ENCODE measurements at places on chromosomes 3 and 15. TPM values are rescaled to one million over a fixed set of nuclear protein-coding genes. Genes with fewer than 3 reads are reported as not detected.

The ZNF80 gene
- 0.44 TPM for total RNA-seq

The SLC28A2 gene
- not detected for total RNA-seq

DNA sequence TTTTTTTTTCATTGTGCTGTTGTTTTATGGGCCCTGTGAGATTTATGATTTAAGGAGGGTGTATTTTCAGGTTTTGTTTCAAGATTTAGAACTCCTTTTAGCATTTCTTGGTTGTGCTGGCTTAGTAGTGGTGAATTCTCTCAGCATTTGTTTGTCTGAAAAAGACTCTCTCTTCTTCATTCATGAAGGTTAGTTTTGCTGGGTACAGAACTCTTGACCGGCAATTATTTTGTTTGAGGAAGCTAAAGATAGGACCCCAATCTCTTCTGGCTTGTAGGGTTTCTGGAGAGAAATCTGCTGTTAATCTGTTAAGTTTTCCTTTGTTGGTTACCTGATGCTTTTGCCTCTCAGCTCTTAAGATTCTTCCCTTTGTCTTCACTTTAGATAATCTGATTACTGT is 46.9 kb downstream of the LYSMD4 start:
- no peak for DNase-seq
- H3K4me3 ChIP-seq: no peak overlapping the region
- H3K4me1 ChIP-seq: peaks cover 18% of the 10 kb centered on the region

DNA sequence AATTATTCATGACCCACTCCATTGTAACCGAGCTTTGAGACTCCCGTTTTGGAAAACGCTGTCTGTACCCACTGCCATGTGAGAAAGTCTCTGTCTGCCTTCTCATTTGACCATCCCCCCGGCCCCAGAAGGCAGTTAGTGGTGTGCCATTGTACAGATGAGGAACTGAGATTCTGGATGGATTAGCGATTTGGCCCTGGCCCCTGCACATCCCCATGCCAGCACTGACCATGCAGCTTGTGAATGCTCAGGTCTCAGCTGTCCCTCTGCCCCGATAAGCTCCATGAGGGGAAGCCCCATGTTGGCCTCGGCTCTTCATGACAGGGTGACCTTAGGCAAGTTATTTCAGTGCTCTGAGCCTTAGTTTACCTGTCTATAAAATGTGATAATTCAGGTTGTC is 153.0 kb upstream of the SMAD3 start:
- peaks cover 16% of the 10 kb centered on the region for H3K4me1 ChIP-seq
- no peak for DNase-seq
- H3K27ac ChIP-seq: no peak overlapping the region
- peaks cover 2% of the 10 kb centered on the region for H3K27me3 ChIP-seq
- H3K4me3 ChIP-seq: no peak overlapping the region

The SLITRK3 gene
- total RNA-seq: not detected

DNA sequence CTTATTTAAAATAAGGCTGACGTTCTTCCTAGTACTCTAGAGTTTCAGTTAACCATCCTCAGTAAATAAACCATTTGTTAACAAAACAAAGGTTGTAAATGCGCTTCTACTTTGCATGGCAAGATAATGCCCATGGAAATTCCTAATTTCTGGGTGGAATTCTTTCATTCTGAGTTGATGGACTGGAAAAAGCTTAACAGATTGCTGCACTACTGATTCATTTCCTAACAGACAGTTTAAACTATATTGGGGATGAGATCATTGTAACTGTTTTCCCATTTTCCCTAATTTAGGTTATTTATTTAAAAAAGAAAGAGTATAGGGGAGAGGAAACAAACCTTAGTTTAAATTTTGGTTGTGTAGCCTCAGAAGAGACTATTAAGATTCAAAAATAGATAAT is 342.2 kb downstream of the NLGN1 start:
- H3K27ac ChIP-seq: no peak overlapping the region
- H3K4me3 ChIP-seq: no peak overlapping the region
- no peaks in the 10 kb centered on the region for H3K36me3 ChIP-seq
- no peaks in the 10 kb centered on the region for H3K4me1 ChIP-seq
- H3K27me3 ChIP-seq: no peaks in the 10 kb centered on the region
- no peak for DNase-seq

DNA sequence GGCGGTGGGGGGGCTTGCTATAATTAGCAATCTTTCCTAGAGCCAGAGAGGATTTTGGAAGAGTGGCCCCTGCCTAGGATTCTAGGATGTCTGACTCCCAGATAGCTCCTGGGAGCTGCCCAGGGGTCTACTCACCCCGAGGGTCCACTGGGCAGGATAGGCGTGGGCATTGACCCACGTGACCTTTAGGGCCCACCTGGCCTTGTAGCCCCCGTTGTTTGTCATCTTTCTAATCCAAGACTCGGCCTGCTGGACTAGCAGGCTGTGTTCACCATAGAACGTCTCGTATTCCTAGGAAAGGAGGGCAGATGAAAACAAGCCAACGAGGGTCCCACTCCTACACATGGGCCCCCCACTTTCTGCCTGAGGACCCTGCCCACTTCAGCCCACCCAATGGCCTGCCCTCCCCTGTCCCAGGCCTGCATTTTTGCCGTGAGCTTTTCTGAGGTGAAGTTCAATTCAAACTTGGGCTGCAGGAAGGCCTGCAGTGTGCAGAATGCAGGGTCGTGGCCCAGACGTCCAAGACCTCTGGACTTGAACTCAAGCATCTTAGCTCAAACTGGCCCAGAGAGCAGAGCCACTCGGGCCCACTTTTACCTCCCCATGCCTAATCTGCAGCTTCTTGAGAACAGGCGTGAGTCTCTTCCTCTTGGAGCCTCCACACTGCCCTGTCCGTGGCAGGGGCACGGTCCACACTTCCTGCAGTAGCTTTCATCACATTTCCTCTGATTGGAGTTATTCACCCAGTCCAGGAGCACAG is 41.5 kb downstream of the MUC4 start:
- no peak overlapping the region for H3K27ac ChIP-seq
- H3K27me3 ChIP-seq: no peaks in the 10 kb centered on the region
- H3K4me1 ChIP-seq: no peaks in the 10 kb centered on the region
- H3K36me3 ChIP-seq: no peaks in the 10 kb centered on the region
- DNase-seq: no peak
- no peak overlapping the region for H3K4me3 ChIP-seq

DNA sequence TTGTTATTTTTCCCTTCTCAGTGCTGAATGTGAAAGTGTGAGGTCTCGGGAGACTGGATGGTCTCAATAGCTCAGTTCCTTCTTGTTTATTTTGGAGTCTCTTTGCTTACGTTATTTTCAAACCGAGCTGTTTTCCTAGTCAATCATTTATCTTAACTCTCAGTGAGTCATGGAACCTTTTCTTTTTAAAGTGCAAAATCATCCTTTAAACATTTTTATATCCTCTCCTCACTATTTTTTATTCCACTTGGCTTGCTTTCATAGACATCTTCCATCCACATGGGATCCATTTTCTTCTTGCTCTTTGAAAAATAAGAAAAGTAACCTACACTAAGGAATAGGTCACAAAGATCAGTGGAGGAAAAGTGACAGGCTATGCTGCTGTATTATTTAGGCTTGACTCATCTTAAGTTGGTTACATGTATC is 497.8 kb downstream of the NAALADL2 start:
- no peaks in the 10 kb centered on the region for H3K4me1 ChIP-seq
- H3K4me3 ChIP-seq: no peak overlapping the region
- H3K36me3 ChIP-seq: no peaks in the 10 kb centered on the region
- no peak overlapping the region for H3K27ac ChIP-seq

DNA sequence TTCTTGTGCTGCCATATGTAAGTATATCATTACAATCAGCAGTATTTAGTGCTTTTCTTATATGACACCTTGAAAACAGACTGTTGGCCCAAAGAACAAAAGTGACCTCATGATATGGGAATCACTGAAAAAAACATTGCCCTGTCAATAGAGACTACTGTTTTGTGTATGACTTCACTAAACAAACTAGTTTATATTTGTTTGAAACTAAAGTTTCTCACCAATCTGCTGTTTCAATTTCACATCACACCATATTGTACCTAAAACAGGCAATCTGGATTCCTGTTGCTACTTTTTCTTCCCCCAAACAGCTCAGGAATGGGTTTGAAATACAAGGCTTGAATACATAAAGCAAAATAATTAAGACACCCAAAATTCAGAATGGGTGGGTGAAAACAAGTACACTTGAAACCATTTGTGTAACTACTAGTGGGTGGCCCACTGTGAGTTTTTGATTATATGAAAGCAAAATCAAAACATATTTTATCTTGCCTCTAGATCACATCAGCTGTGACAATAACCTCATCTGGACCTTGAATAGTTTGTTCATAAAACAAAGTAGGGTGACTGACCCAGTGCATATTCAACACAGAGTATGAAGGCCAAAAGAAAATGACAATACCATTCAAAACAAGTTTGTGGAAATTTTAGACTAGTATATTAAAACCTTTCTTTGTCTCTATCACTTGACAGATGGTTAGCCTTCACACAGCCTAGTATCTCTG is 5.9 kb downstream of the ZBTB20 start:
- H3K36me3 ChIP-seq: peaks cover 1% of the 10 kb centered on the region
- DNase-seq: no peak
- H3K4me3 ChIP-seq: no peak overlapping the region
- H3K27ac ChIP-seq: no peak overlapping the region

The TNNC1 gene
- total RNA-seq: 7.2 TPM

DNA sequence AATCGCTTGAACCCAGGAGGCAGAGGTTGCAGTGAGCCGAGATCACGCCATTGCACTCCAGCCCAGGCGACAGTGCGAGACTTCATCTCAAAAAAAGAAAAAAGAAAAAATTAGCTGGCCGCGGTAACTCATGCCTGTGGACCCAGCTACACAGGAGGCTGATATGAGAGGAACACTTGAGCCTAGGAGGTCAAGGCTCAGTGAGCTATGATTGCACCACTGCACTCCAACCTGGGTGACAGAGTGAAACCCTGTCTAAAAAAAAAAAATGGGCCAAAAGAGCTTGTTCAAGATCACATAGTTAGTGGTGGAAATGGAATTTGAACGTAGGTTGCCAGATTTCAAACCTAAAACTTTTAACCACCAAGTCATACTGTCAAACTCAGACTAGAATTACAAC is 46.2 kb upstream of the PPP4R2 start:
- no peak for DNase-seq
- peaks cover 17% of the 10 kb centered on the region for H3K4me1 ChIP-seq
- no peak overlapping the region for H3K27ac ChIP-seq
- no peak overlapping the region for H3K4me3 ChIP-seq
- H3K27me3 ChIP-seq: no peaks in the 10 kb centered on the region

DNA sequence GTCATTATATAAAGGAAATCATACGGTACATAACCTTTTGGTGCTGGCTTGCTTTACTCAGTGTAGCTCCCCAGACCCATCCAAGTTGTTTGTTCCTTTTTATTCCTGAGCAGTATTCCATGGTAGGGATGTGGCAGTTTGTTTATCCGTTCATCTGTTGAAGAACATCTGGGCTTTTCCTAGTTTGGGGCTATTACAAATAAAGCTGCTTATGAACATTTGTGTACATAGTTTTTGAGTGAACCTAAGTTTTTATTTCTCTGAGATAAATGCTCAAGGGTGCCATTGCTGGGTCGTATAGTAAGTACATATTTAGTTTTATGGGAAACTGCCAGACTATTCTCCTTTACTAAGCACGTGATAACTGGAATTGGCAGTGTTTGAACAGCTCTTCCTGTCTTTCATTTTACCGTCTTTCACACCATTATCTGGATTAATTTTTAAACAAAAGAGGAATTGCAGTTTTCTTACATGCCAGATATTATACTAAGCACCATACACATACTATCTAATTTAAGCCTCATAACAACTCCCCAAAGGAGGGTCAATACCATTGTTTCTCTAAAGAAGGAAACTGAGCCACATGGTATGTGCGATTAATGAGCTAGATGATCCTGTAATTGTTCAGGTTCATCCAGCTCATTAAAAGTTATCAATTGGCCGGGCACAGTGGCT is 85.6 kb downstream of the PTPRG start:
- H3K36me3 ChIP-seq: no peaks in the 10 kb centered on the region
- H3K27me3 ChIP-seq: peaks cover 7% of the 10 kb centered on the region
- no peak overlapping the region for H3K27ac ChIP-seq
- DNase-seq: no peak

DNA sequence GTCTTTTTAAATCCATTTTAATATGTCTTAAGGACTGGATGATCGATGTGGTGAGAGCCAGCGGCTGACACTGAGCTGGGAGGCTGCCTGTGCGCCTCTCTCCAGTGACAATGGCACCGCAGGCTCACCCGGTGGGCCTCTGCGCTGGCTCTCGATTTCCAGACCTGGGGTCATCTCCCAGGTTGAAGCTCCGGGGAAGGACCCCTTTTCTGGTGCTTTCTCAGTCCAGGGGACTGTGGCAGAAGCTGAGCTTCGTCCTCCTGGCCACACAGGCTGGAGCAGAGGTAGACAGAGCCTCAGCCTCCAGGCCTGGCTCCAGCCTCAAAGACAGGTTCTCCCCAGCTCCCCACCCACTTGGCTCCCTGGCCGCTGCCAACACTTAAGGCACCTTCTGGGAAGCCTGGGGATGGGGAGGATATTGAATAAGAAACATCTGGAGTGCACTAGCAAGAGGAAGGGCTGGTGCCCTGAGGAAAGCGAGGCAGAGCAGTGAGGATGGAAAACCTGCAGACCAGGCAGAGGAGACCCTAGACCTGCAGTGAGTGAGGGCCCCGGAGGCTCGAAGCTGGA is 154.2 kb upstream of the SMAD3 start:
- no peak overlapping the region for H3K4me3 ChIP-seq
- peaks cover 16% of the 10 kb centered on the region for H3K4me1 ChIP-seq
- no peak overlapping the region for H3K27ac ChIP-seq
- H3K36me3 ChIP-seq: no peaks in the 10 kb centered on the region

The PCLAF gene
- total RNA-seq: 117 TPM
